Activated CD8-positive, alpha-beta memory T cell treated with anti-CD3 and anti-CD28 coated beads, Interleukin-2, amount 10 ng/mL, durations not matched to agents 7 days and 5 days (primary cell): ENCODE measurements at places on chromosomes 12 and 14. TPM values are rescaled to one million over a fixed set of nuclear protein-coding genes. Genes with fewer than 3 reads are reported as not detected.

Gene RERG
- not detected for total RNA-seq

Gene RNF212B
- not detected for total RNA-seq

DNA sequence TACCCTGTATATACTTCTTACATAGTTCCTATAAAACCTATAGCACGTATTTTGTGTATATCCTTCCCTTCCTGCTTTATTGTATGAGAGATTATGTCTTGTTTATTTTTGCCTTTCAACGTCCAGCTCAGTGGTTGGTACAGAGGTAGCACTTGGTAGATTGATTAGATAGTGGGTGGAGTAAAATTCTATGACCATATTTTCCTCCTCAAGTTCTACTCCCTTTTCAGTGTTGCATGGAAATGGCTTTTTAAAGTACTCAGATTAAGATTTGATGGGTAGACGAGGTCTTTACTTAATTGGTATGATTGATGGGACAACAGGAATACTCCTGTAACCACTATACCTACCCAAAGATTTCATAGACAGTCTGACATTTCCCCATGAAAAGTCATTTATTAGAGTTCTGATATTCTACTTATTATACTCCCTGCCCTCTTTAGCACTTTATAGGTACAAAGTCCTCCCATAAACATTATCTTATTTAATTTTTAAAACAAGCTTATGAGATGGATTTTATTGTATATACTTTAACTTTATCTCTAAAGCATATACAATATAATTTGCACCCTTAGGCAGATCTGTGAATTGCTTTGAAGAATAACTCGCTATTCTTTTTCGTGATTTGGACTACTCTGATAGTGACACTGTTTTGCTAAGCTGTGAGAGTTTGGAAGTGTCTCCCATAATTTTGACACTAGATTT lies 348.0 kb downstream of the RAD51B start:
- no peaks in the 10 kb centered on the region for H3K36me3 ChIP-seq
- no peak for DNase-seq
- H3K4me3 ChIP-seq, result no peak overlapping the region
- no peaks in the 10 kb centered on the region for H3K4me1 ChIP-seq
- H3K27ac ChIP-seq, result no peak overlapping the region
- H3K27me3 ChIP-seq, result no peaks in the 10 kb centered on the region

GRCh38 chr12:119288576-119288975 lies 46.0 kb upstream of the CCDC60 start:
- no peaks in the 10 kb centered on the region for H3K4me1 ChIP-seq
- no peak for DNase-seq
- no peak overlapping the region for H3K4me3 ChIP-seq

DNA sequence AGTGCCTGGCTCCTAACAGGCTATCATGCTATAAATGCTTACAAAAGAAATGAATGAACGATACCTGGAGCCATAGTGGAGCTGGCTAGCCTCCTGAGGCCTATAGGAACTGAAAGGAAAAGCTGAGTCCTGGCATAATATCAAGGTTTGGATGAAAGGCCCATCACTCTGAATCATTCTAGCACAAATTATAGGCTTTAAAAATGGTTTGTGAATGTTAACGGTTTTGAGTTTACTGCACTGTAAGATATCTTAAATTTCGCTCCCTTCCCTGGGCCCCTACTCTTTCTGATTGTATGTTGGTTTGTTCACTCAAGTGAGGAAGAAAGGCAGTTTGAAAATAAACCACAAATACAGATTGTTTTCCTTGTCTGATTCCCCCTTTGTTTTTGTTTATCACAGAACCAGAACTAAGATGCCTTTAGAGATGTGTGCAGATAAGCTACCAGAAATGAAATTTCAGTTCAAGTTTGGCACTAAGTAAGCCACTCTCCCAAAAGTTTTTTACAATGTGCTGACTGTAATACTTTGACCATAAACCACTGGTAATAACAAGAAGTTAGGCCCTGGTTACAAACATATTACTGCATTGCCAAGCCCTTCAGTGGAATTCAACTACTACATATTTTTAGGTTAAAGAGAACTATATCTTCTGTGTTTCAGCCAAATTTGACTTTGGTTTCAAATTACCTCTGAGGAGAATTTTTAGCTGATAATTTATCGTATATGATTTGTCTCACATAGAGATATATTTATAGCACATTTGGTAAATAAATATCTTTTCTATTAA lies 89.5 kb downstream of the ALX1 start:
- H3K4me3 ChIP-seq, result no peak overlapping the region
- H3K4me1 ChIP-seq, result no peaks in the 10 kb centered on the region
- DNase-seq, result no peak
- H3K36me3 ChIP-seq, result no peaks in the 10 kb centered on the region
- H3K27ac ChIP-seq, result no peak overlapping the region
